ENCODE measurements at places on chromosomes 16 and 17. TPM values are rescaled to one million over a fixed set of nuclear protein-coding genes. Genes with fewer than 3 reads are reported as not detected.

Gene FBXO39
- 0.09 TPM for total RNA-seq

Gene SNAI3
- total RNA-seq: not detected

Gene CPNE7
- total RNA-seq: 9.2 TPM

Gene GPR179
- total RNA-seq: not detected

Gene KRTAP2-3
- total RNA-seq: not detected

Gene DYNLRB2
- total RNA-seq: 0.32 TPM

Gene ADAD2
- not detected for total RNA-seq

Gene RSL1D1
- total RNA-seq: 41.5 TPM

Gene LSM12
- 13.7 TPM for total RNA-seq

Gene EVPLL
- total RNA-seq: not detected

Gene KRT32
- total RNA-seq: not detected

Gene SOST
- not detected for total RNA-seq

Gene TAT
- not detected for total RNA-seq

Gene MYO15B
- 3.9 TPM for total RNA-seq

Gene CDH16
- total RNA-seq: not detected

Gene C17orf75
- 16.4 TPM for total RNA-seq

Gene SULT1A2
- total RNA-seq: not detected

Gene PRSS53
- 1.4 TPM for total RNA-seq

Gene KRT20
- total RNA-seq: not detected

Gene CRYBA1
- not detected for total RNA-seq

Gene BRICD5
- 1.1 TPM for total RNA-seq

Gene GJC1
- 10.2 TPM for total RNA-seq

Gene TSPAN10
- 3.3 TPM for total RNA-seq

Gene FBXL16
- total RNA-seq: under 0.01 TPM
